Foreskin keratinocyte (primary cell): ENCODE measurements at places on chromosomes 1 and 21.
A peak's percentile ranks its signal among the peaks of the same experiment; 100 is the strongest.

DNA sequence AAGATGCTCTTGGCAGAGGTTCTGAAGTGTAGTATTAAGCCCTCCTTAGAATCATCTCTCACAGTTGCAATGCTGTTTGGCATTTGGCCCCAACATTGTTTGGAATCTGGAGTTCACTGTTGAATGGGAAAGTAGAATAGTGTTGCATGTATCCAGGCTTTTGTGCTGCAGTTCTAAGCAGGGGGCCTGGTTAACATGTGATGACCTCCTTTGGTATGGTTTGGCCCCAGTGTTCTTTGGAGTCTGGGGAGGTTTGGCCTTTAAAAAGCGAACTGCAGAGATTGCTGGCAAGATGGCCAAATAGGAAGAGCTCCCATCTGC, 61.8 kb upstream of the PLD5 start:
- no peak for DNase-seq

- no peak for DNase-seq
These were observed 110.2 kb upstream of the C1orf174 start for GRCh38 chr1:4010284-4010683.

DNA sequence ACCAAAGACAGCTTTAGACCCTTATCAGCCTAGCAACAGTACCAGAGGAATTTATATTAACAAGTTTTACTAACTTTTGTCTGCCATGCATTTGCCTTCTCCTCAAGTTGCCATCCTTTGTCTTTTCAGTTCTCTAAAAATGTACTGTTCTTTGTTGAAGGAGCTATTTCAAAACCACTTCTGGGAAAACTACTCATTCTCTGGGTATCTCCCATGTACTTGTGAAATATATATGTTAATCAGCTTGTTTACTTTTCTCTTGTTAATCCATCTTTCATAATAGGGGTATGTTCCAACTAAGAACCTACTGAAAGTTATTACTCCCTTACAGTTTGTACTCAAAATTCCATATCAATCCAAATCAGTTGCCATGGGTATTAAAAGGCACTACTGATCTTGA, 16.3 kb downstream of the DPYD start:
- DNase-seq = no peak

GRCh38 chr1:61056573-61057439, 25.6 kb upstream of the NFIA start:
- DNase-seq = peak; percentile 58

- no peak for DNase-seq
These were observed 4.5 kb upstream of the IL10RB start for GRCh38 chr21:33261635-33262034.

DNA sequence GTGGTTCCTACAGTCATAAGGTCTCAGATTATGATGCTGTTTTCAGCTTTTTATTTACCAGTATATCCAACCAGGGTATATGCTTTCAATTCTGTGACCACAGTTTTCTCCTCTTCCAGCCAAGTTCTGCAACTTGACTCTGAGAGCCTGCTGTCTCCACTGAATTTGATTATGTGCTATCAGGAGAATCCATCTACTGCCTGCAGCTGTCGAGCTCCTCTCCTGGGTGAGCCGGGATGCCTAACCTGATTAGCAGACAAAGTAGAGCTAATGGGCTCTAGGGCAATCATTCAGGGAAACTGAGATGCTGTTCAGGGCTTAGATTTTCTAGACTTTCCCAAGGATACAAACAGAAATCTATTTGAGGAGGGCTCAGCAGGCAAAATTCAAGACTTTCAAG, 271.5 kb upstream of the BEND5 start:
- no peak for DNase-seq
